ENCODE measurements at places on chromosomes 2 and 18.

DNA sequence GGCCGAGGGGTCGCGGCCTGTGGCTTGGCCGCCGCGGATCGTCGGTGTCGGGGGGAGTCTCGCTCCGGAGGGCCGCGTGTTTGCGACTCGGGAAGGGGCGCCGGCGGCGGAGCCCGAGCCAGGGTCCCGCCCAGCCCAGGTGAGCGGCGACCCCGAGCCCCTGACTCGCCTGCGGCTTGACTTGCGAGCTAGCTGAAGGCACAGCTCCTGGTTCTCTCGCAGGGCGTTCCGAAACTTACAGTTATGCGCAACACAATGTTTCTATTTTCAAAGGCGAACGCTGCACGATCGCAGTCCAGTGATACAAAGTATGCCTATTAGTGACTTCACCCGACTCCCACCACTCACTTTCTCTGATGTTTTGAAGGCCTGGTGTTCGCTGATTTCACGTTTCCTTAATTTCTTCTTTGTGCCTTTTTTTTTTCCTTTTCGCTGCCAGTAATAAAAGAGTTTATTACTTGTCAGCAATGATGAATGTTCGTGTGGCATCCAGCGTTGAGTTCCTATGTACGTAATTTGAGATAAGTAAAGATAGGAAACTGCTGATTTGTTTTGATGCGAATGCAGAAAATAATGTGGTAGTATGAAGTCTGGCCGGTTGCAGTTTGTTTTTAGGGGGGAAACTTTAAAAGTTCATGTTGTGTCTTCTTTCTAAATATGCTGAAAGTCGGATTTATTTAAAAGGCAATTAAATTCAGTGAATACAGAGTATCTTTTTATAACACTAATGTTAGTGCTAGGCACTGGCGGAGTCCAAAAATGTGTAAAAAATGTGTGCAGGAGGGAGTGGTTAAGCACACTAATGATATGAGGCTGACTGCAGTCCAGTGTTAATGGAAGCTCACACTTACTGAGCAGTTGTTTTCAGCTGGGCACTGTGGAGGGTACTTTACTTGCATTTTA, 706 bp downstream of the UBXN2A start:
- no peak for DNase-seq

GRCh38 chr2:86446060-86446459, 4.9 kb downstream of the KDM3A start:
- DNase-seq = no peak

DNA sequence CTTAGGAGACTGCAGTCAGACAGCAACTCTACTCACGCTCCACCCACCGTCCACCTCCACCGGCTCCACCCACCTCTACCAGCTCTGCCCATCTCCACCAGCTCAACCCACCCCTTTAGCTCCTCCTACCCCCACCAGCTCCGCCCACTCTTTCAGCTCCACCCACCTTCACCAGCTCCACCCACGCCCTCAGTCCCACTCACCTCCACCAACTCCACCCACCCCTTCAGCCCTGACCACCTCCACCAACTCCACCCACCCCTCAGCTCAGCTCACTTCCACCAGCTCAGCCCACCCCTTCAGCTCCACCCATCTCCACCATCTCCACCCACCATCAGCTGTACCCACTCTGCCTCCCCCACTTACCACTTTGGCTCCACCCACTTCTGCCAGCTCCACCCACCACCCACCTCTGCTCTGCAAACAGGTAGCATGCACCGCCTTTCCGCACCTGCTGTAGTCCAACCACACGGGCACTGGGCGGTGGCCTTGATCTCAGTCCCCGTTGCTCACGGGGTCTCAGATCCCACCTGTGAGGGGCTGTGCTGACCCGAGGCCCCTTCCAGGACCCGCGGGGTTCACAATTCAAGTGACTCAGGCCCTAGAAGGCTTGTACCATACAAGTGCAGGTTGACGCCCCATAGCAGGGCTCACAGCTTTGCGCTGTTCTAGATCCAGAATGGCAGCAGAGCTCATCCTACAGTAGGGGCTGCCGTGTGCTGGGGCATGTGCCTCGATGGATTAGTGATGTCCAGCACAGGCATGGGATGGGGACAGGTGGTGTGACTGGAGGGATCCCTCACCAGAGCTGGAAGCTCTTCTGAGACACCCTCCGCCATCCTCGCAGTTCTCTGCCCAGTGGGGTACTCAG, 77.2 kb upstream of the OTOS start:
- no peak for DNase-seq

DNA sequence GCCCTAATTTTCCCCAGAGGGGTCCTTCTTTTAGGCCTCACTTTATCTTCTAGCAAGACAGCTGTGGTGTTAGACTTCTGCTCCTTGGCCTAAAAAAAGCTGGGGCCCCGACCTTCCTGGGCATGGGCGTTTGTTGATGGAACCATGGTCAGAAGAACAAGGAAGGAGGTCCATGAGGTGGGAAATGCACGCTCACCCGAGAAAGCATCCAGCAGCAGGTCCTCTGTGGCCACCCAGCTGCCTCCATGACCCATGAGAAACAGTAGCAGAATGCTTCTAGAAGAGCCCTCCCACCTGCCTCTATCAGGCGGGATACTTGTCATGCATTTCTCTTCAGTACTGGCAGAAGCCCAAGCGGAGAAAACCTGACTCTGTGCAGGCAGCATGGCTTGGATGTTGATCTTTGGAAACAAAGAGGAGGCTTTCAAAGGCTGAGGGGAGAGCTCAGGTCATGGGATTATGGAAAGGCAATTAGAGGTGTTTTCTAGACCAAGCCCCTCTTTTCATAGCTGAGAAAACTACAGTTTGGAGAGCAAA, 249.1 kb downstream of the FAM210A start:
- no peak for DNase-seq

GRCh38 chr2:35114765-35115164, 1240.8 kb upstream of the CRIM1 start:
- no peak for DNase-seq

GRCh38 chr18:6743999-6744398, 14.5 kb downstream of the ARHGAP28 start:
- DNase-seq = no peak

- no peak for DNase-seq
Measured at GRCh38 chr2:234710587-234710986, 213.7 kb upstream of the ARL4C start.

DNA sequence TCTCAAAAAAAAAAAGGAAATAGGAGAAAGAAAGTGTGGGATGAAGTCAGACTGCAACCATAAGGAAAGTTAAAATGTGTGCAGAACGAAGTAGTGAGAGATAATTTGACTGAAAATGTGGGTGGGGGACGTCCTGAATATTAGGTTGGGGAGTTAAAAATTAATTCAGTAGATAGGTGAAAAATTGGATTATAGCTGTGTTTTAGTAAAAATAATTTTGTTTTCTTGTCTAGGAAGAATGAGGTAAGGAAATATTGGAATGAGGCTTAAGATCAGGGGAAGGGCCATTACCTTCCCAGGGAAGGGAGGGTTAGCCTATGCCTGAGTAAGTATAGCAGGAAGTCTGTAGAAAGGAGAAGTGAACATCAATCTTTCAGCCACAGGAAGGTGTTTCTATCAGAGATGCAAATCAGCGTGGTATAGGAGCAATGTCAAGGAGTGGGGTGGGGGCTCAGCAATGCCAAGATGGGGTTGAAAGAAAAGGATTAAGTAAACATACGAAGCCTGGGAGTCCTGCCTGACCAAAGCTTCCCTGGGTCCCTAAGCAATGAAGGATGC, 250.9 kb downstream of the PIEZO2 start:
- no peak for DNase-seq

DNA sequence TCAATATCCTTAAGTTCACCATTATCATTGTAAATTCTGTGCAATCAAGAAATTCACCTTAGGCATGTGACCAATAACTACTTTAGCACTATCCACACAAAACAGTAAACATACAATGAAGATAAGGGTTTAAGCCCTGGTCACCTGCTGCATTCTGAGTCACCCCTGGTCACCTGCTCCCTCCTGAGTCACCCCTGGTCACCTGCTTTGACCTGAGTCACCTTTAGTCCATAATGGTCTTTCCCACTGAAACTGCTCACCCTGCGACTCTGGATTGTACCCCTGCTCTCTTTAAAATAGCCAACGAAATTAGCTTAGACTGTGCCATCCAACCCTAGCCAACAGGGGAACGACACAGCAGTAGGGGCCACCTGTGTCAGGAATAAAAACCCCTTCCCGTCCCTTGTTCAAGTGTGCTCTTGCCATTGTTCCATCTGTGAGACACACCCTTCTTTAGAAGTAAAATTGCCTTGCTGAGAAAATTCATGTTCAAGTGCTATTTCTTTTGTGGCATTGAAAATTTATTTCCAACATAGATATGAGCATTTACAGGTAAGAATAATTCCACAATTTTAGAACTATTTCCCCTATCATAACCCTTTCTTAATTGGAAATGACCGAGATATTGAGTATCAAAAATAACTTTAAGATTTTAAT, 902.8 kb downstream of the DSC3 start:
- DNase-seq = no peak

DNA sequence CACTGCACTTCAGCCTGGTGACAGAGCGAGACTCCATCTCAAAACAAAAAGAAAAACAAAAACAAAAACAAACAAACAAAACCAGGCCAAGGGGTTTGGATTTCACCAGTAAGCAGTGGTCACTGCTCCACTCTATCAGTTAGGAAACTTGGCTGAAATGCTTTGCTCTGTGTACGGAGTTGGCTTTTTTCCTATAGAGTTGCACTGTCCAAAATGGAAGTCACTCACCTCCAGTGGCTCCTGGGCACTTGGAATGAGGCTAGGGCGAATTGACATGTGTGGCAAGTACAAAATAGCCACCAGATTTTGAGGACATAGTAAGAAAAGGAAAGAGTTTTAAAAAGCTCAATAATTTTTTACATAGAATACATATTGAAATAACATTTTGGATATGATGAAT, 228.7 kb downstream of the LOXHD1 start:
- DNase-seq = no peak

All from stimulated activated naive B cell treated with anti-CD40 and anti-IgM and Interleukin-4, amounts not matched to agents 10 μg/mL and 1 μg/mL and 100 μg/mL, for 72 hours (primary cell).